ENCODE measurements at places on chromosomes 5 and 9.

GRCh38 chr5:108523360-108523759 is 141.5 kb upstream of the FBXL17 start:
- DNase-seq, result no peak

DNA sequence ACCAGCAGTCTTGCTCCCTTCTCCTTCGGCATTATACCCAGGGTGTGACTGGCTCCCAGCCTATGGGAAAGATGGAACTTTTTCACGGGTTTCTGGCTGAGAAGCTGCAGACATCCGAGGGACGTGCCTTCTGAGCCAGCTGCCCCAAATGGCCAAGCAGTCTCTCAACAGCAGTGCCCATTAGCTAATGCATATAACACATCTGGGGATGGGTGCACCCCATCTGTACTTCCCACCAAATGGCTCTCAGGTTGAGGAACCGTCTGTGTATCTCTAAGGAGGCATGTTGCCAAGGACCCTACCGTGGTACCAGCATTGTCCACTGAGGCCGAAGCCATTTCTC is 25.0 kb downstream of the C5orf15 start:
- no peak for DNase-seq

DNA sequence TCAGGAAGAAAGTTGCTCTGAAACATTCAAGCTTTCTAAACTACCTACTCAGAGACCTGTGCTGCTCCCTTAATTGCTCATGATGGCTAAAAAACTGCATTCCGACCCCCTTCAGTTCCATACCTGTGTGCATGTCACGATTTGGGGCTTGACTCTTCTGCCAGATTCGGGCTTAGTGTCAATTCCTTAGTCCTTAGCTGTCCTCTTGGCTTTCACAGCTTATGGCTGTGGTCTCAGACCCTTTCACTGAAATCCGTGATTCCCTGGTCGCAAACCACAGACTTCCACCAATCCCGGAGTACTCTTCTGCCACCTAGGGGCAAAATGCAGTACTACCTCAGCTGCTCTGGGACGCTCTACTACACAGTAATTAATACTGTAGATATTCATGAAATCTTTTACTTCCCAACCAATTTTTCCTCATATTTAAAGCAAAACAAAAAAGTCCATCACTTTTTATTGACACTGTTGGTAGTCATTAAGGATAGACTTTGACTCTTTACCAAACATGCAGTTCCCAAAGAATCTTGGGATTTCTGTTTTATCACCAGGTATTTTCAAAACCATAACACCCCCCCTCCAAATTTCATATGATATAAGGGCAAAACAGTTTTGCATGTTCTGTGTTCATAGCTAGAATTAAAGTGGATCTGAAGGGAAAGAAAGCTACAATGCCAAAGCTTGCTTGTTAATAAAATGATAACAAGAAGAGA is 617.4 kb downstream of the SLCO4C1 start:
- peak; percentile 75 for DNase-seq

- DNase-seq, result no peak
Measured at GRCh38 chr9:113687107-113687679, 188.9 kb upstream of the ZNF618 start.

GRCh38 chr9:132732326-132733259 is 62.3 kb downstream of the GTF3C4 start:
- no peak for DNase-seq

DNA sequence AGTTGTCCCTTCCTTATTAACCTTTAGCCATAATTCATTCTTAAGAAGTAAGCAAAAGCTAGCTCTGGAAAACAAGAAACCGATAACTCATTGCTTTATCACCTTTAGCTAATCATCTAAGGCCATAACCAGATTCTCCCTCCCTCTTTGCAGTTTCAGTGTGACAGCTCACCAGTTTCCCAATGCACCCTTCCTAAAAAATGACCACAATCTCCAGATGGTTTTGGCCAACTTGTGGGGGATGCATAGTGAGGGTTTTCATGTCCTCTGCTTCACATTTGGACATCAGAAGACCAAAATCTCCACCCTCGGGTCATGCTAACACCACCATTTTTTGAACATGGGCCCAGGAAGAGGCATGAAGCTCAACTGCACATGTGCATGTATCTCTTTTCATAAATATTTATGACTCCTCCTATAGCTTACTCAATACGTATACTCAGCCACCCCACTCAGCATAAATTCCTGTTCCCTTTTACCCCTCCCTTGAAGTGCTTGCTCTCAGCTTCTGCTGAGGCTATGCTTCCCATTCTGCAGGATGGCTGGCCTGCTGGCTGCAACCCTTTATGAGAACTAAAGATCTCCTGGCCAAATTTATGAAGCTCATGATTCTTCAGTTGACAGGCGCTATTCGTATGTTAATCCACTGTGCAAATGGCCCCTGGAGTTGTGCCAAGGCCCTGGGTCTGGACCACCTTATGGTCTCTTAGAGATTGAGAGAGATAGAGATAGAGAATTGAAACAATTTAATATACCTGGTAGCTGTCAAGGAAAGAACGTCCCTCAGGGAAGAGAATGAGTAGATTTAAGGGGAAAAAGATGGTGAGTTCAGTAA is 14.8 kb downstream of the PPP3R2 start:
- no peak for DNase-seq

DNA sequence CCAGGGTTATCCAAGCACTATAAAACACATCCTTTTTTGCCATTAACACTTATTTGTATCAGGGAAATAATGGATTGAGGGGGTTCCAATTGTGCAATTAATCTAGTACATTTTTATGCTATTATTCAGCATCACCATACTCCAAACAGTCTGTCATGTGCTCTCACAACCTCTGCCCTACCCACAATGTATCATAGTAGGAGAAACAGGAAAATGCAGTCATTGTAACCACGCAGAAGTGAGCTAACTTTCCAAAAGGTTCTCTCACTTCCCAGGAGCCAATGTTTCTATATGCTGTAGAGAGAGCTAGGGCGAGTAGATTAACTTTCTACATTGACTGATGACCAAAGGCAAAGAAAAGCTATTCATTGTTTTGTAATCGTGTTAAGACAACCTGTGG is 29.8 kb downstream of the DAB2 start:
- DNase-seq, result no peak

GRCh38 chr5:53359916-53360517 is 120.4 kb upstream of the FST start:
- DNase-seq, result no peak

DNA sequence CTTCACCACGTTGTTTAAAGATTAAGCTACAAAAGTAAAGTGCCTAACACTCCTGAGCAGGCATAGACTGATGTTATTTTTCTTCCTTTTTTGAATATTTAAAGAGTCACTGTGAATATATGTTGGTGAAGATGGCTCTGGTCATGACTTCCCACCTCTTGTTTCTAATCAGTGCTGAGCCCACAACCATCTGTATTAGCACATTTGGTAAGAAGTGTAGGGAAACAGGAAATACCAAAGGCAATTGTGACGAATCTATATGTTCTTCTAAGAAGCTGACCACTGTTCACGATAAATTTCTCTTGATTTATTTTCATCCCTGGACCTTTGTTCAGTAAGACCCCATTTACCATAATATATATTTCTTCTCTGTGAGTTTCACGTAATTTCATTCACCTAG is 108.3 kb upstream of the PCA3 start:
- no peak for DNase-seq

- no peak for DNase-seq
Measured at GRCh38 chr9:4116723-4117460, 183.0 kb downstream of the GLIS3 start.

GRCh38 chr9:133842721-133843227 is 104.6 kb upstream of the SARDH start:
- no peak for DNase-seq

DNA sequence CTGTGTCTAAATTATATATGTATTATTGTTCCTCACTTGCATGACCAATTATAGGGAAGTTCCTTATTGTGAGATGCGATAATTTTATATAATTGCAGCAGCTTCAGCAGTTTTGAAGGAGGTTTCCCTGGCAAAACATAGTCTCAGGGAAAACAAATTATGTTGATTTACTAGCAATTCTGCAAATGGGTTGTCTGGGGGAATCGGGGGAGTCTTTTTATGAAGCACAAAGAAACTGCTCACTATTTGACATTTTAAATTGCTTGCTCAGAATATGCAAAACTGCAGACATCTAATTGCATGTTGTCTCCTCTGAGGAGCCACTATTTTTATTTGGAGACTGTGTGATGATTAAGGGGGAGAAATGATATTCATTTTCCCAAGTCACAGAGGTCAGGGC is 361.6 kb downstream of the YTHDC2 start:
- DNase-seq, result no peak

- no peak for DNase-seq
Measured at GRCh38 chr5:158054223-158055110, 195.5 kb upstream of the CLINT1 start.

GRCh38 chr5:159825551-159826051 is 90.7 kb upstream of the ADRA1B start:
- no peak for DNase-seq

GRCh38 chr5:7415123-7415522 is 19.2 kb downstream of the ADCY2 start:
- DNase-seq, result no peak

- DNase-seq, result no peak
Measured at GRCh38 chr5:62068554-62068953, 237.5 kb upstream of the KIF2A start.

- no peak for DNase-seq
Measured at GRCh38 chr5:61289241-61289640, 42.8 kb upstream of the ZSWIM6 start.

DNA sequence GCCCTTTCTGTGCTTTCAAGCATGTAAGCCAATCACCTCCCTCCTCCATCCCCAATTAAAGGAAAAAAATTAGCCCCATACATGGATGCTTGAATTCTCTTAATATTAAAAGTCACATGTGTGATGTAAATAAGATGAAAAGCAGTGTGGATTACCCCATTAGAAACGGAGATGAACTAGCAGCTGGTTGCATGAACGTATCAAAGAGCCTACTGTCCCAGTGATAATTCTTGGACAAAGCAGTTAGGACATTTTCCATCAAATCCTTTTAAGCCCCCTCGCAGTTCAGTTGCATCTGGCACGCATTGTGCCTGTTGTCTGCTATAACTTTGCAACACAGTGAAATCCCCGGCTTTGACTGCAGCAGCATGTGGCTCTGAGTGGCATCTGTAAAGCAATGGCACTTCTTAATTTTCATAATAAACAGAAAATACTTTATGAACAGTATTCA is 285.6 kb downstream of the FBXL7 start:
- DNase-seq, result no peak

DNA sequence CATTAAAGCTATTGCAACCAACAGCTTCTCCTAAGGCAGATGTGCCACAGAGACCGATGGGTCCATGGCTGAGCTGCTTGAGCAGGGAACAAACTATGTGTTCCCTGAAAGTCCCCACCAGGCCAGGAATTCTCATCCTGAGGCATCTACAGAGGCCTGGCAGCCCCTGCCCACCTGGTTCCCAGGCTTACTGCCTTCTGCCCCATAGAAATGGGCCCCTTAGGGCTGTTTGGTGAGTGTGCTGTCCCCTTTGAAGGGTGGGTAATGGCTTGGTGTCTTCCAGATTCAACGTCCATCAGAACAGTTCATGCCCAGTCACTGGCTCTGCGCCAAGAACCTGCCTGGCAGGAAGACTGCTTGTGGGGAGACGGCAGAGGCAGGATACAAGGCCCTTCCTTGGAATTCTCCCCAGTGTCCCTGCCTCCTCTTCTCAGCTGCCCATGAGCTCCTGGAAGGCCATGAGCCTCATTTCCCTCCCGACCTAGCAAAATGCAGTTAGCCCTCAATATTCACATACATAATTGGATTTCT is 3.8 kb upstream of the COL27A1 start:
- DNase-seq, result no peak

DNA sequence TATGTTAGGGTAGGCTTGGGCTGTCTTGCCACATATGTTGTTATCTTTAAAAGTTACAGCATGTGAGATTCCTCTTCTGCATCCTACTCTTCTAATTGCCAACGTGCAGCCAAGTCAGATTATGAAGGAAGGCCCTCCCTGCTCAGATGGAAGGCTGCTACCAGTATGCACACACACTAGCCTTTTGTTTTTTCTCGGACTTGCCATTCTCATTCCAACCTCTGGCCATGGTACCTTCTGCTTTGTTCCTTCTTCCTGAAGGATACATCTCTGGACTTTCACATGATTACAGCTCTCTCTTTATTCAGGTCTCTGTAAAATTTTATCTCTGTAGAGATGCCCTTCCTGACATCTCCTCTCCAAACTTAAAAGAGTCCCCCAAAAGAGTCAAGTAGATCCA is 12.8 kb upstream of the OTP start:
- DNase-seq, result peak; percentile 13
